ENCODE measurements at places on chromosomes 3 and 15. TPM values are rescaled to one million over a fixed set of nuclear protein-coding genes. Genes with fewer than 3 reads are reported as not detected.
A peak's percentile ranks its signal among the peaks of the same experiment; 100 is the strongest.

DNA sequence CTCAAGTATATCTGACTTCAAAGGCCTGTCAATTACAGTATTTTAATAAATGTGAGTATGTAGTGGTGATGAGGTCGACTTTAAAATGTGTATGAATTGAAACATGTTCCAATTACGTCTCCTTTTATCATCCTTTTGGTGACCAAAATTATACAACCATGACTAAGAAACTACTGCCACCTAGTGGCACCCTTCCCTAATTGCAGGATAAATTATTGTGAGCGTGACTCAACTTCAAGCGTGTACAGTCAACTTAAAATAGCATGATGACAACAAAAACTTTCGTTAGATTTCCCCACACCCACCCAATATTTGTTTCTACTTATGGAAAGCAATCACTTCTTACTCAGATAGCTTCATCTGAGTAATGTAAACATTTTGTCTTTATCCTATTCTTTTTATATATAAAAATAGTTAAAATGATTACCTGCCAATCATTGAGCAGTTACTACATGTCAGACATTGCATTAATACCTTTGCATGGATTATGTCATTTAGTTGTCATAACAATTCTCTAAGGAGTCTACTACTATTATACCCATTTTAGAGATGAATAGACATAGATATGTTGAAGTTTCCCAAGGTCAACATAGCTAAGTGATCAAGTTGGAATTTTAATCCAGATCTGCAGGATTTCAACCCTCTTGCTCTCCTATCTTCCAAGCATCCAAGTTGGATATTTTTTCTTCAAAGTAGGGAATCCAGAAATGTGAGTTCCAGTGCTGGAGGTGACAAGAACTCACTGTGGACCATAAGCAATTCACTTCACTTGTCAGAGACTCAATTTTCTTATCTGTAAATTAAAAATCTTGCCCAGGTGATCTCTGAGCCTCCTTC lies 106.0 kb downstream of the MEX3B start:
- no peak for DNase-seq

- no peak for DNase-seq
Observed at GRCh38 chr3:129107793-129108192, 13.8 kb downstream of the RAB43 start.

GRCh38 chr3:140068494-140069017 lies 133.6 kb downstream of the CLSTN2 start:
- DNase-seq: no peak

DNA sequence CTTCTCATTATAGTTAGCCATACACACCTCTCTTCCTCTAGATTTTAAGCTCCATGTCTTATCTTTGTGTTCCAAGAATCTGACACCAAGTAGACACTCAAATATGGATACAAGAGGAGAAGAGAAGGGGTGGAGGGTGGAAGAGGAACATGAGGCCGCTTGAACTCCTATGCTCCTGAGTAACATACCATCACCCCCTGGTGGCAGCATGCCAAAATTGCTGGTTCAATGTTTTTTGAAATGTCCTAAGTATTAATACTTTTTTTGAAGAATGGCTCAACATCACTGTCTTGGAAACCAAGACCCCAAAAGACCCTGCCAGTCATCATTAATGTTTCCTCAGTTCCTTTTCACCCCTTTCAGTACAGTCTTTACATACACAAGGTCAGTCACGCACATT lies 71.8 kb upstream of the HACD2 start:
- DNase-seq: no peak

DNA sequence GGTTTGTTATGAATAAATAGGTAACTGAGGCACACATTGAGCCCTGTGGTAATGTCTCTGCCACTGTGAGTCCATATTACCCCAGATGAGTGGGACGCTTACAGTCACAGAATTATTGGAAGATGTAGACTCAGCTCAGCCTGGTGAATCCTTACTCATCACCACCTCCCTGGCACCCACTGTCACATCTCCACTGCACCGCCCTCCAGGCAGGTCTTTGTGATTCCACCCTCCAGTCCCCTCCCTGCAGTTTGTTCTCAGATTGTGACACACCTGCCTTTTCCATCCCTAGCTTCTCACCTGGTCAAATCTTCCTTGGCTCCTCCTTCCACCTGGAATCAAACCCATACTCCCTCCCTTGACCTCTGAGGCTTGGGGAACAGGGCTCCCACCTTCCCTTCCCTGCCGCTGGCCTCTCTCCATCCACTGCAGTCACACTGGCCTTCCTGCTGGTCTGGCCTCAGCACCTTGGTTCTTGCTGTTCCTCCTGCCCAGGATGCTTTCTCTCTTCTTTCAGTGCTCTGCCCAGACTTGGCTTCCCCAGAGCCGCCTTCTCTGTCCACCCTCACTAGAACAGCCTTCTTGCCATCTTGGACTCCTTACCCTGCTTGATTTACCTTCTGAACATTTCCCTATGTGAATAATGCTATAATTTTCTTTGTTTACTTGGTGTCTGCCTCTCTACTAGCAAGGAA lies 9.4 kb downstream of the SLC6A20 start:
- DNase-seq: no peak

GRCh38 chr15:40008061-40008765 lies 30.8 kb downstream of the SRP14 start:
- no peak for DNase-seq

DNA sequence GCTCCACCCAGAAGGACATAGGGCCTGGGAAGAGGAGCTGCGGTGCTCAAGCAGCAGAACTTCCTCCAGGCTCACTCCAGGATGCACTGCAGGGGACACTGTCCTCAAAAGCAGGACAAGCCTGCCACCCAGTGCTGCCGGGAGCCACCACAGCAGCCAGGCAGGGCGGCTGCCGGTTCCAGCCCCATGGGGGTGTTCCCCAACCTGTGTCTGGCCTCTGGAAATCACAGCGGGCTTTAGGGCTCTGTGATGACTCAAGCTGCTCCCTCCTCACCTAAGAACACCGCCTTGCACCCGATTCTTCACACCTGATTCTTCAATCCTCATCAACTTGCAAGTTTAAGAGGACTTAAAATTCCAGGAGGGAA lies 71.9 kb upstream of the SLC6A11 start:
- DNase-seq: no peak

- DNase-seq: no peak
Observed at GRCh38 chr15:91308199-91308598, 208.1 kb downstream of the SV2B start.

GRCh38 chr3:123072152-123072551 lies 5.3 kb downstream of the PDIA5 start:
- DNase-seq: no peak

GRCh38 chr3:32781211-32781968 lies 36.4 kb upstream of the TRIM71 start:
- peak; percentile 75 for DNase-seq

DNA sequence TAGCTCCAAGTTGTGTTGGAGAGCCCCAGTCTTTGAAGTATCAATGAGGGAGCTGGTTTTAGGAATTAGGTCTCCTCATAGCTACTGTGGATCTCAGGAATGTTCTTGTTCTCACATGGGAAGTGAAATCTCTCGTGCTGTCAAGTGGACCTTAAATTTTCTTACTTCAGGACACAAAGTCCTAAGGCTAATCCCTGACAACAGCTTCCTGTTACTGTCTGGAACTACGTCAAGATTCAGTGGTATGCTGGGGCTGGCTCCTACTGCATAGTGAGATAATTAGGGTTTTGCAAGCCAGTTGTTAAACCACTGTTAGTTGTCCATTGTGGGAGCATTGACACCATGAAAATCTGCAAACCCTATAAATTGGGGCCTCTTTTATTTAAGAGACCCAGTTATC lies 22.8 kb downstream of the MESP1 start:
- no peak for DNase-seq

GRCh38 chr3:59433546-59433945 lies 383.7 kb upstream of the CFAP20DC start:
- DNase-seq: no peak

DNA sequence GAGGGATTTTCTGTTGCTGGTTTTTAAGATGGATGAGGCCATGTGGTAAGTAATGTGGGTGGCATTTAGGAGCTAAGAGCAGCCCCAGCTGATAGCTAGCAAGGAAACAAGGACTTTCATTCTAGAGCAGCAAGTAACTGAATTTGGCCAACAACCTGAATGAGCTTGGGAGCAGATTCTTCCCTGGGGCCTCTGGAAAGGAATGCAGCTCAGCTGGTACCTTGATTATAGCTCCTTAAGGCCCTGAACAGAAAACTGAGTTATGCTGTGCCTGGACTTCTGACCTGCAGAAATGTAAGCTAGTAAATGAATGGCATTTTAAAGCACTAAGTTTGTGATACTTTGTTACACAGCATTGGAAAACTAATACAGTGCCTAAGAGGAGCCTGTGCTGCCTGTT lies 565.5 kb downstream of the PDCD6IP start:
- no peak for DNase-seq

DNA sequence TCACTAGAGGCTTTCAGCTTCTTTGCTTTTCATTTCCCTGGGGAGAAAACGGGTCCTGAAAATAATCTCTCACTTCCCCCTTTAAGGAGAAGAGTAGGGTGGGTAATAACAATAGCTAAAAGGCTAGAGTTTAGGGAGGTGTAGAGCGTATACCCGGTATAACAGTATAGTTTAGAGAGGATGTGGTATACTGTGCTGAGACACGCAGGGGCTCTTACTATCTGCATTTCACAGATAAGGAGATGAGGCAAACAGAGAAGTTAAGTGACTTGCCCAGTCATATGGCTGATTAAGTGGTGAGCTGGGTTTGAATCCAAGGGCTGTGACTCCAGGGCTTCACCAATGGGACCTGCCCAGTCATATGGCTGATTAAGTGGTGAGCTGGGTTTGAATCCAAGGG lies 15.0 kb upstream of the KCNMB3 start:
- no peak for DNase-seq

DNA sequence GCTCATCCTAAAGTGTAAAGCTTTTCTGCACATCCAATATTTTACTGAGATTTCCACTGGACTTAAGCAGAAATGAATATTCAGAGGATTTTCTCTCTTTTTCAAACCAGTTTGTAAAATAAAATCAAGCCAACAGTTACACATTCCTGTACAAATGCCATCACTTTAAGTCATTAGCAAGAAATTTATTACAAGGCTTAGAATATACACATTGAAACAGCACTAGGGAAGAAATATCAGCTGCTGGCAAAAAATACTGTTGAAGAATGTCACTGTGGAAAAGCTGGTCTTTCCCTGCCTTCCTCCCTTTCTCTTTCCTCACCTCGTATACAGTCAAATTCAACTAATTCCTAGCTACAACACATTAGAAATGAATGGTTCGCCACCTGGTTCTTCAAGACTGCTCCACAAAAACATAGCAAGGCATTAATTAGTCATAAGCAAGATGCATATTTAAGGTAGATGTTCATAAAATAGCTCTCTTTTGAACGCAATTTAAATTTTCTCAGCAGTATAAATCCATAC lies 21.3 kb downstream of the PLOD2 start:
- no peak for DNase-seq

GRCh38 chr15:101458908-101459578 lies 30.5 kb downstream of the PCSK6 start:
- DNase-seq: no peak

- DNase-seq: no peak
Observed at GRCh38 chr15:94042180-94042928, 189.0 kb upstream of the MCTP2 start.

GRCh38 chr3:108511055-108511454 lies 659 bp upstream of the MYH15 start:
- no peak for DNase-seq

The CRABP1 gene
- total RNA-seq: not detected

The TGM5 gene
- 0.78 TPM for total RNA-seq

The IQCF5 gene
- not detected for total RNA-seq

The FOXL2 gene
- total RNA-seq: not detected

The GXYLT2 gene
- 0.84 TPM for total RNA-seq
